ENCODE measurements at places on chromosomes 4 and X.

GRCh38 chr4:141638230-141638629, 1.8 kb downstream of the IL15 start:
- no peak for DNase-seq

GRCh38 chr4:176967586-176967985, 174.9 kb upstream of the VEGFC start:
- DNase-seq, result no peak

DNA sequence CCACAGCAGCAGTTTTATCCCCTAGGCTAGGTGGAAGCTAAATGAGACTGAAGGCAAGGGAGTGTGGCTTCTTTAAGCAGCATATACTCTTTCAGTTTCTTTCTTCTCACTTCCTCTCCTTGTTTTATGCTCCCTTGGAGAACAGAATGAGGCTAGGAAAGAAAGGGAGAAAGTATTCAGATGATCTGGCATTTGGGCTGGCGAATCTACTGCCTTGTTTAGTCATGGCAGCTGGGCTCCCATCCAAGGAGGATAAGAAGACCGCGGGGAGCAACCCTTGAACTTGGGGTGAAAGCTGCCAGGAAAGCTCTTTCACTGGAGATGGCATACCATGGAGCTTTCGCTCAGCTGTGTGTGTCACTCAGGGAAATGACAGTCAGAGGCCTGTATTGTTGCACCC, 72.1 kb downstream of the ARHGEF38 start:
- no peak for DNase-seq

GRCh38 chr4:13193662-13194061, 290.5 kb downstream of the RAB28 start:
- DNase-seq, result no peak

GRCh38 chrX:93985344-93986307, 311.6 kb downstream of the FAM133A start:
- no peak for DNase-seq

GRCh38 chrX:107935664-107936433, 46.3 kb downstream of the TEX13B start:
- no peak for DNase-seq

DNA sequence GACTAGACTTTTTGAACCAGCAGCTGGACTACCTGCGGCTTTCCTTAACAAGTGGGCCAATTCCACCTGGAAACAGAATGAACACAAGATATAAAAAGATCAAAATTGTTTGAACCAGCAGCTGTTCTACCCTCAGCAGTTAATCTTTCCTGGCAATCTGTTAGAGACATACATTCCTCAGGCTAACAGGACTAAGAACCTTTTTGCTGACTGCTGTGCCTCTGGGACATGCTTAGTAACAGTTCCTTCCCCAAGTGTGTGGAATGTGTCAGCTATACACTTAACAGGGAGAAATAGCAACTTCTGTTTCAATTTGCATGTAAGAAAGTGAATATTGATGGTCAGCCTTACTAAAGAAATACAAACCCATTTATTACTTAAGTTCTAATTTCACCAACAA, 554.4 kb downstream of the ARAP2 start:
- DNase-seq, result no peak

DNA sequence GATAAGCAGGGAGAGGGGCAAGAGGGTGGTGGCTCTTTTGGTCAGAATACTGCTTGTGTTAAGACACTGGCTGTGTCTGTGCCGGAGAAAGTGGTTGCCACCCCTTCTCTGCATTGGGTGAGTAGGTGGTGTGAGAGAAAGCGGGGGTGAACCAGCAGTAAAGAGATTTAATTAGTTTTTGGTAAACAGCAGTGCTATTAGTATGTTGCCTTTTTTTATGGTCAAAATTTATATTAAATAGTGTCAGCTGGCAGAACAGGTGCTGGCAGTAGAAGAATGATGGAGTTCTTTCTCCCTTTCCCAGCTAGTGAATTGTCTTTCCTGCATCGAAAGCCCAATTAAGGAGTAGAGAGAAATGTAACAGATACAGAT, 181.6 kb downstream of the LARP7 start:
- no peak for DNase-seq

GRCh38 chrX:9102956-9103355, 69.0 kb upstream of the FAM9B start:
- DNase-seq, result no peak

DNA sequence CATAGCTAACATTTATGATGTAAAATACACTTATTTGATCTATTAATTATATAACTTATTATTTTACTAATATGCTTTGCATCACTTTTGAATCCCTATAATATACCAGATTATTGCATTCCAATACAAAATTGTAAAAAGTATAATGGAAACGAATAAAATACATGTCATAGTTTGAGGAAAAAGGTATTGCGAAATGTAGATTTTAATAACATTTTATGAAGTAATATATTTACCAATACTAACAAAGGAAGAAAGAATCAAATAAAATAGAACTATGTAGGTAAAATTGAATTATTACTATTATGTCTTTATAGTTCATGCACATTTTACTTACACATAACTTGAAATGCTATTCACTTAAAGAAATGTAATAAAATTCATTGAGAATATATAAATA, 1300.2 kb downstream of the ADGRL3 start:
- no peak for DNase-seq

- DNase-seq, result no peak
These were observed 42.5 kb downstream of the ADD1 start for GRCh38 chr4:2886161-2886560.

Data from CD8-positive, alpha-beta T cell (primary cell).